ENCODE measurements at places on chromosomes 4 and X.

DNA sequence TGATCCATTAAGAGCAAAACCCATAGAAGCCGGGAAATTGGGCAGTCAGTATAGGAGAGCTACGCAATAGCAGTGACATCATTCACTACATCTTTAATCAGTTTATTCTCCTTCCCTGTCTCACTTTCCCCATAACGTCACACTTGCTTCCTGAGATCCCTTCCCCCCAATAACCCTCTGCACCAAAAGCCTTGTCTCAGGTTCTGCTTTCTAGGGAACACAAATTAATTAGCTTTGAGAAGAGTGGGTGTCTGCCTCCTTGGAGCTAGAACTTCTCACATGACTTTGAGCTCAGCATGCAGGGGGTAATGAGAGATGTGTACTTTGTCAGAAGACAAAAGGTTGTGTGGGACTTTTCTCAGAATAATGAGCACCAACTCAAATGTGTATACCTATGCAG, 128.3 kb upstream of the MAOA start:
- no peak for DNase-seq

DNA sequence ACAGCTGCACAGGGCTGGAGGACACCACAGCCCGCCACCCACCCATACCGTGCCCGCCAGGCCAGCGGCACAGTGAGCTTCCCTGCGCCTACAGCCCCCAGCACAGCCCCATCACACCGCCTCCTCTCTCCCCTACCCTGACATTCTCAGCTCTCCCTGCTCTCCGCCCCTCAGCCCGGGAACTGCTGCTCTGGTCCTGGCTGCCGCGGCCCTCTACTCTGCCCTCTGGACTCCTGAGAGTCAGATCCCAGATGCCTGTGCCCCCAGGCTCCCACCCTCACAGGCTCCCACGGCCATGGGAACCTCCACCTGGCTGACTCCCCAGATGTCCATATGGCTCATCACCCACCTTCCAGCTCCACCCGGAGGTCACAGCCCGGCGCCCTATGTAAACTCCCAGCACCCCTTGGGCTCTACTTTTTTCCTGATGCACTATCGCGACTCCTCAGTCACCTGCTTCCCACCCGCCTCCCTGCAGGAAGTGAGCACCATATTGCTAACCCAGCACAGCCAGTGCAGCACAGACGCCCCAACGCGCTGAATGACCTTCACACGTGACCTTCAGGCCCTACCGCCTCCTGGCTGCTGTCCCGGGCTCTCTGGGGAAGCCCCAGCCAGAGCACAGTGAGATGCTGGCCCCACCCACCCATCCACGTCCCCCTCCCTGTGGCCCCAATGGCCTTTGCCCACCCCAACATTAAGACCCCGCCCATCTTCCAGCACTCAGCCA, 23.0 kb downstream of the FAM53A start:
- DNase-seq: no peak

DNA sequence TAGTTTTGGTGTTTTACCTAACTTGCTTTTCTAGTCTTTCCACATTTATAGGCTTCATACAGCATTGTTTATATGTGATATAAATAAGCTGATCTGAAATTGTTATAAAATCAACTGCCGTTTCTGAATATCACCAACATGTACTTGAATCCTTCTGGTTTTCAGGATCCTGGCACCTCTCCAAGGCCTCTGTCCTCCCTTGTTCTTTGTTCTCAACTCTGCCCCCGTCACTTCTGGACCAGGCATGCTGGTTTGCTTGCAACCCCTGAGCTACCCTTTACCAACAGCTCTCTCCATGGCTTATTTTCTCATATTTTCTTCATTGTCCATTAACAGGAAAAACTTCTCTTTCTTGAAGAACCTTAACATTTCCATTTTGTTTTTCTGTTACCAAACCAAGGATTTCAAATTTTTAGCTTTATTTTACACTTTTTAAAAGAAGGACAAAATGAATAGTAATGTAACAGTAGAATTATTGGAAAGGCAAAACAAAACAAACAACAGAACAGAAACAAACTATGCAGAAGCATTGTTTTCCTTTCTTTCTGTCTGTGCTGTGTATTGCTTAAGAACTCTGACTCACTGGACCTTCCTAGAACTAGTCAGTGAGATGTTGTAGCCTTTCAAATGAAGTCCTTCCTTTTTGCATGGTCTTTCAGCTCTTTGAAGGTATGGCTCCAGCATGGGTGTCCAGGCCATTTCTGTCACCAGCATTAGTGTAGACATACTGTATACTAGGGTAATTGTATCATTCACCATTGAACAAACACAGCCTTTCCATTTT, 44.8 kb downstream of the BANK1 start:
- peak; percentile 29 for DNase-seq

DNA sequence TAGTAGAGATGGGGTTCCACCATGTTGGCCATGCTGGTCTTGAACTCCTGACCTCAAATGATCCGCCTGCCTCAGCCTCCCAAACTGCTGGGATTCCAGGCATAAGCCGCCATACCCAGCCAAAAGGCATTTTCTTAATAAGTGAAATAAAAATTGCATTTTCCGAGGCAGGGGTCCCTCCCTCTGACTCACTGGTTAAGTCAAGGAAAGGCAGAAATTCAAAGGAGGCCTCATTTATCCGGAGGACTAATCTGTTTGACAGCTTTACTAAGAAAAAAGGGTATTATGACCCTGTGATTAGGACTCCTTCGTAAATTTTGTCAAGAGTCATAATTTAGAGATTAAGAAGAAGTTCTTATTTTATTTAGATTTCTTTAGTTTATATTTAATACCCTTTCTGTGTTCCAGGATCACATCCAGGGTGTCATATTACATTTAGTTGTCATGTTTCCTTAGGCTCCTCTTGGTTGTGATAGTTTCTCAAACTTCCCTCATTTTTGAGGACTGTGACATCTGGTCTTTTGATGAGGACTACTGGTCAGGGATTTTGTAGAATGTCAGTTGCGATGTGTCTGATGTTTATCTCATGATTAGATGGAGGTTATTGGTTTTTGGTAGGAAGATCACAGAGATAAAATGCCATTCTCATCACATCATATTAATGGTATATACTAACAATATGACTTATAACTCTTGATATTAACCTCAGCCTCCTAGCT, 753.7 kb upstream of the AMOT start:
- no peak for DNase-seq

DNA sequence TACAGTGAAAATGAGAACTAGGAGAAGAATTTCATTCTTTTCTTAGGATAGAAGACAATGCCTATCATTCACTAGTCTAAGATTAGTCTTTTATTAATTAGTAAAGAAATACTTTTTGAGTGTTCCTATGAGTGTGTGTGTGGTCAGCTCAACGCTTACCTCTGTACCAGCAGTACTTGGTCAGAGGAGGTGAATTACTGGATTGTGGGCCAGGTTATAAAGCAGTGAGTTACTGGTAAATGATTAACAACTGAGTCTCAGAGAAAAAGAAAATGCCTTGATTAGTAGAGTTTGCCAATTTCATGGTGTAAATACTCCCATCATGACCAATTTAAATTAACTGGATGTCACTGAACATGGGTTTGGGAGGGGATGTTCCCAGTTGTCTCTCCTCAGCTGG, 444.6 kb downstream of the STIM2 start:
- no peak for DNase-seq
